Hindlimb muscle (tissue), 1 donor: ENCODE measurements at places on chromosomes 7 and 10. TPM values are rescaled to one million over a fixed set of nuclear protein-coding genes. Genes with fewer than 3 reads are reported as not detected.

- DNase-seq: no peak
Observed at GRCh38 chr7:16935341-16935735, 53.6 kb upstream of the AGR3 start.

- no peak for DNase-seq
Observed at GRCh38 chr10:68781613-68782574, 45.4 kb upstream of the STOX1 start.

GRCh38 chr7:136009488-136010079, 32.4 kb upstream of the MTPN start:
- peak; percentile 32 for DNase-seq

GRCh38 chr7:44172803-44173424, 16.3 kb downstream of the GCK start:
- no peak for DNase-seq

DNA sequence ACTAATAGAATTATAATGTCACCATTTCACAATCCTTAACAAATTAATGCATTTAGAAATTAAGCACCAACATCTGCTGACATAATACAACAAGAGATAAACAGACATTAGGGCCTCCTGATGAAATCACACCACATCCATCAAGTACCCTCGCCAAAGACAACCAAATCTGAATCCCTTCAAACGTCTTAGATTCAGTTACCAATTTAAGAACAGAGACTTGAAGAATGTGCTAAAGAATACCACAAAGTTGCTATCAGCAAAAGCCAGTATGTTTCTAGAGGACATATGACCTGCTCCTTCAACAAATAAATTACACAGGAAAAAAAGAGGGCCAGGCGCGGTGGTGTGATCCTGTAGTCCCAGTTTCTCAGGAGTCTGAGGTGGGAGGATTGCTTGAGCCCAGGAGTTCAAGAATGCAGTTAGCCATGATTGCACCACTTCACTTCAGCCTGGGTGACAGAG, 144.5 kb downstream of the REEP3 start:
- no peak for DNase-seq

GRCh38 chr10:109746861-109747260, 176.4 kb downstream of the XPNPEP1 start:
- DNase-seq: no peak

- DNase-seq: no peak
Observed at GRCh38 chr7:50448823-50449222, 1.3 kb downstream of the FIGNL1 start.

GRCh38 chr7:107130487-107131220, 38.1 kb upstream of the HBP1 start:
- no peak for DNase-seq

- DNase-seq: no peak
Observed at GRCh38 chr7:12152196-12152918, 58.7 kb upstream of the TMEM106B start.

DNA sequence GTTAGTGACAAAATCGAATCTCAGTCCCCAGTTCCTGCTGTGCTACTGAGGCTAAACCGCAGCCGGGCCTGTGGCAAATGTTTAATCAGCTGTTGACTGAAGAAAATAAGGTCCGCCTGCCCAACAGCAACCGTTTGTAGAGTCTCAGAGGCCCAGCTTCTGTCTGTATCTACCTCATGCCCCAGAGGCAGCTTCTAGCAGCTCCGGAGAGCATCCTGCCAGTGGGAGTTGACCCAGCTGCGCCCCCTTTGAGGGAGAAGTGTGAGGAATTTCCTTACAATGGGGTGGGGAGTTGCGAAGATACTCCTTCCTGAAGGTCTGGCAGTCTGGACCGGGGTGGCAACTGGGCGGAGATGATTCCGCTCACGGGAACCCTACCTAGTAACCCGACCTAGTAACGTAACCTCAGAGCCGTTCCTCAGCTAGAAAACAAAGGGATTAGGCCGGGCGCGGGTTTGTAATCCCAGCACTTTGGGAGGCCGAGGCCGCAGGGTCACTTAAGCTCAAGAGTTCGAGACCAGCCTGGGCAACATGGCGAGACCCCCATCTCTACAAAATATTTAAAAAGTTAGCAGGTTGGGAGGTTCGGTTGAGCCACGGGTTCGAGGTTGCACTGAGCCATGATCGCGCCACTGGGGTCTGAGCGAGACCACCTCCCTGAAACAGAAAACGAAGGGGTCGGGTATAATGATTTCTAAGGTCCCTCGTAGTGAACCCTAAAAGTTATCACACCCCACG, 846 bp upstream of the ZNF775 start:
- DNase-seq: peak; percentile 34

DNA sequence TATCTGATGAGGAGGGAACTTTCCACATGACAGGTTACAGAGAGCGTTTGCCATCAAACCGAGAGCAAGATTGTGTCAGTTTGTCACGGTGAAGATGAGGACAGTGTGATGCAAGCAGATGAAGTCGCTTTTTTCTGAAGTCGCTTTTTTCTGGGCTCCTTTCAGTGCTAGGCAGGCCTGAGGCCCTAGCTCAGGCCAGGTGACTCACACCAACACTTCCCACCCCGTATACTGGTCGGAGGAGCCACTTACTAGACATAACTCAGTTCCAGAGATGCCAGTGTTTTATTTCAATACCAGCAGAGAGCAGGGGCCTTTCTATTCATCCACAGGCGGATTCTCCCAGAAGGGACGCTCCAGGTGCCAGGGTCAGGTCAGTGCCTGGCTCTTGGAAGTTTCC, 58.9 kb downstream of the SFMBT2 start:
- DNase-seq: no peak

DNA sequence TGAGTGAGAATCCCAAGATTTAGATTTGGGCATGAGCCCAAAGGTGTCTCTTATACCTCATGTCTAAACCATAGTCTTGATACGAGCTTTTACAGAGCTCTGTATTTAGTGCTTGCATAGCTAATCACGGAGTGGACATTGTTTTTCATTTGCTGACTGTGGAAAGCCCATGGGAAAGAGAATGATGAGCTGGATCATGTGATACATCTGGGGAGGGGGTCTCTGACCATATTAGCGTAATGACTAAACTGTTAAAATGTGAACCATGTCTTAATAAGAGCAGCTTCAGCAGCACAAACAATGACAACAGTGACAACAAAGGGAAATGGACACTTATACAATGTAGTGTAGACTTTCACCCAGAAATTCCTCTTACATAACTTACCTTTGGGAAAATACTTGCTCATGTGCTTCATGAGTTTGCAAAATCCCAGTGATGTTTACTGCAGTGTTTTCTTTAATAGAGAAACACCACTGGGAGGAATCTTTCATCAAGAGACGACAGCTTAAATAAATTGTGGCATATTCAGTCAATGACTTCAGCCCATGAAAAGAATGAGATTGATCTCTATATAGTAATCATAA, 44.0 kb upstream of the ITGB1 start:
- DNase-seq: no peak

MARVELD1 gene
- 41.0 TPM for polyA plus RNA-seq

DCLRE1C gene
- polyA plus RNA-seq: 8.3 TPM

SCRN1 gene
- 27.4 TPM for polyA plus RNA-seq

HMX3 gene
- not detected for polyA plus RNA-seq

TAS2R5 gene
- 2.5 TPM for polyA plus RNA-seq

LEP gene
- polyA plus RNA-seq: 0.05 TPM

TET1 gene
- polyA plus RNA-seq: 10.8 TPM
